RKO (cell line): ENCODE measurements at places on chromosomes 11 and 22.

GRCh38 chr22:49022816-49023160 lies 804.9 kb downstream of the BRD1 start:
- no peak for DNase-seq

DNA sequence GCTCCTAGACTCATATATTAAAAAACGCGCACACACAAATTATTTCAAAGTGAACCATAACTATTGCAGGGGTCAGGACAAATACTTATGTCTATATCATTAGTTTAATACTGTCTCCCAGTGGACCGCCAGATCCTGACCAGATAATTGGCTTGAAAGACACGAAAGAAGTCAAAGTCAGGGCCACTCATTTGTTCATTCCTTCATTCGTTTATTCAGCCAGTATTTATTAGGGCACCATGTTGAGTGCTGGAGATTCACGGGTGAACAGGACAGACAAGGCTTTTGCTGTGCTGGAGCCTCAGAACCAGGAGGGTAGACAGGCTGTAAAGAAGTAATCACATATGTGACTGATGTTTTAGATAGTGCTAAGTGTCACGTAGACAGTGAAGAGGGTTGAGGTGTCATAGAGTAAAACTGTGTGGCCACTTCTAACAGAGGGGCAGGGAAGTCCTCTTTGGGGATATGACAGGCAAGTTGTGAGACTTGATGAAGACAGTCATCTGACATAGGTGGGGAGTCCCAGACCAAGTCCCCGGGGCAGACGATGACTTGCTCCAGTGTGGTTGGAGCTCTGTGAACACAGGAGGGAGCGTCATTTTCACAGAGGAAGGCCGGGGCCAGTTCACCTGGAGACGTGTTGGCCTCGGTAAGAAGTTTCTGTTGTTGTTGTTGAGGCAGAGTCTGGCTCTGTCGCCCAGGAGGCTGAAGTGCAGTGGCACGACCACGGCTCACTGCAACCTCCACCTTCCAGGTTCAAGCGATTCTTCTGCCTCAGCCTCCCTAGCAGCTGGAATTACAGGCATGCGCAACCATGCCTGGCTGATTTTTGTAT lies 25.9 kb downstream of the RBX1 start:
- no peak for DNase-seq

GRCh38 chr11:35418282-35419183 lies 825 bp downstream of the SLC1A2 start:
- no peak for DNase-seq

- no peak for DNase-seq
Measured at GRCh38 chr11:104916442-104916841, 18.2 kb upstream of the CASP12 start.

- DNase-seq: no peak
Measured at GRCh38 chr11:2434008-2434407, 10.3 kb downstream of the TRPM5 start.

- DNase-seq: no peak
Measured at GRCh38 chr11:131658414-131658813, 288.0 kb downstream of the NTM start.

- DNase-seq: peak; percentile 27
Measured at GRCh38 chr22:36741204-36741793, 34.6 kb downstream of the IFT27 start.

DNA sequence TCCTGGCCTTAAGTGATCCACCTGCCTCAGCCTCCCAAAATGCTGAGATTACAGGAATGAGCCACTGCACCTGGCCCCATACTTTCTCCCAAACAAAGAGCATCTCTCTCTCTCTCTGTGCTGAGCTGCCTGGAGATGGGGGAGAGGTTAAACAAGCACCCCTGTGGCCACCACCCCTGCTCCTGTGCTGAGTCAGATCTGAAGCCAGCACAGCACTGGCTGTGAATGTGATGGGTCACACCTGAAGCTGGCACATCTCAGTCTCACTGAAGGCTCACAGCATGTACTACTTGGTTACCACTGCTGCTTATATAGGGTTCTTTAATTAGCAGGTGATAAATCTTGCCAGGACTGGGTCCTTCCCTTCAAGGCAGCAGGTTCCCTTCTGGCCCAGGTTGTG lies 10.8 kb upstream of the WEE1 start:
- no peak for DNase-seq

GRCh38 chr11:113105592-113105991 lies 144.4 kb downstream of the NCAM1 start:
- DNase-seq: no peak

- DNase-seq: no peak
Measured at GRCh38 chr22:25199731-25200520, at the start of gene CRYBB3. Gene CRYBB3, plus strand, starts transcription at chr22:25199858. Its CDS starts 1,539 bp downstream, at chr22:25201397.

- peak; percentile 58 for DNase-seq
Measured at GRCh38 chr11:3824714-3825472, 15.9 kb downstream of the RHOG start.

GRCh38 chr22:45582236-45582954 lies 79.7 kb downstream of the FBLN1 start:
- DNase-seq: no peak

GRCh38 chr11:66720899-66721470 lies 8.0 kb downstream of the SPTBN2 start:
- no peak for DNase-seq

DNA sequence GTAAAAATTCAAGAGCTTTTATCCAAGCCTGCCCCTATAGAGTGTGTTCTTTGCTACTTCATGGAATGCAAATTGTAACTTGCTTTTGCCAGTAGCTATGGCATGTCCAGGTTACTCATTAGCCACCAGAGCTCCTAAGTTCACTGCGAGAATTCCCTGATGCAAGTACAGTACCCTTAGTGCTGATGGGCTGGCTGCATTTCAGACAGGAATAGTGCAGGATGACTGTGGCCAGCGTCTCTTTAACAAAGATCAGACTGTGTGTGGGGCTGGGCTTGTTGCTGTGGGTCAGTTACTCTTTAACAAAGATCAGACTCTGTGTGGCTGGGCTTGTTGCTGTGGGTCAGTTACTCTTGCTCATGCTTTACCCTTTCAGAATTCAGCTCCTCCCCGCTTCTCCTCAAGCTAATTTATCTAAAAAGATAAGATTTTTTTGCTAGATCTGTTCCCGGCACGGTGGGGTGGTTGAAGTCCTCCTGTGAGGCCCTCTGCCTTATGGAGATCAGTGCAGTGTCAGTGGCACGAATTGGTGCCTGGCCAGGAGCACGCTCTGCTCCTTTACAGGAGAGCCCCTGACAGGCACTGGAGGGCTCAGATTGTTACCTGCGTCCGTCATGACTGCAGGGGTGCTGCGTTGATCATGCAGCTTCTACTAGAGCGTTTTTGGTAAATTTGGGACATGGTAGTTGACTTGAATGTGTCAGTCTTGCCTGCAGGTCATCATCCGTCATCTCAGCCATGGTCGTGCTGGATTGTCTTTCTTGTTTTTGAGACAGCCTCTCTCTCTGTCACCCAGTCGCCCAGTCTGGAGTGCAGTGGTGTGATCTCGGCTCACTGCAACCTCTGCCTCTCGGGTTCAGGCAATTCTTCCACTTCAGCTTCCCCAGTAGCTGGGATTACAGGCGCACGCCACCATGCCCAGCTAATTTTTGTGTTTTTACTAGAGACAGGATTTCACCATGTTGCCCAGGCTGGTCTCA lies 27.0 kb downstream of the AP2A2 start:
- DNase-seq: no peak

- peak; percentile 21 for DNase-seq
Measured at GRCh38 chr11:28767574-28767973, 659.4 kb downstream of the METTL15 start.

DNA sequence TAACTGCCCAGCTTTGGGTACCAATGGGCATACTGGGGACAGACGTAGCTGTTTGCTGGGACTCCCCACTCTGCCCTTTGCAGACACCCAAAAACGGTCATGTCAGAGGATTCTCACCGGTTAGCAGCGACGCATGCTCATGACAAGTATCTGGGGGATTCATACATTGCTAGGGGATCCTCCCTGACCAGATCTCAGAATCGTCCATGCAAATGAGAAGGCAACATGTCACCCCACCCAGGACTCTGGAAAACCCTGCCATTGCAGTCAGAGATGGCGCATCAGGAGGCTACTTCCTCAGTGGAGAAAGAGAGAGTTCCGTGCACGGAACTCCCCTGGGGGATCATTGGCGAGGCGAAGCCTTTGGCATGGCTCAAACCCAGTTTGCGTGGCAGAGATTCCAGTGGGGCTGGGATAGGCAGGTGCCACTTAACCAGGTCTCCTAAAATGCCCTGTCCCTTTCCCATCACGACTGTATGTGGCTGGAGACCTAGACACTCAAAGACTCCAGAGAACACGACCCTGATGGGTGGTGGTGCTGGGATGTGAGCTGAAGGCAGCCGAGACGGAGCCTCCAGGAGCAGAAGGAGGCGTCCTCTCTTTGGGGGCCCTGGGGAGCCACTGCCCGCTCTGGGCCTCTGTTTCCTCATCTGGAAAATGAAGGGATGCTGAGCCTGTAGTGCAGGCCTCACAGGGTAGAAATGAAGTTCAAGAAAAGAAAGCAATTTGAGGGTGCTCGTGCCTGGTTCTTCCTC lies 4.9 kb downstream of the RGL4 start:
- no peak for DNase-seq

- no peak for DNase-seq
Measured at GRCh38 chr22:39937906-39938305, 22.3 kb upstream of the TMA7B start.

DNA sequence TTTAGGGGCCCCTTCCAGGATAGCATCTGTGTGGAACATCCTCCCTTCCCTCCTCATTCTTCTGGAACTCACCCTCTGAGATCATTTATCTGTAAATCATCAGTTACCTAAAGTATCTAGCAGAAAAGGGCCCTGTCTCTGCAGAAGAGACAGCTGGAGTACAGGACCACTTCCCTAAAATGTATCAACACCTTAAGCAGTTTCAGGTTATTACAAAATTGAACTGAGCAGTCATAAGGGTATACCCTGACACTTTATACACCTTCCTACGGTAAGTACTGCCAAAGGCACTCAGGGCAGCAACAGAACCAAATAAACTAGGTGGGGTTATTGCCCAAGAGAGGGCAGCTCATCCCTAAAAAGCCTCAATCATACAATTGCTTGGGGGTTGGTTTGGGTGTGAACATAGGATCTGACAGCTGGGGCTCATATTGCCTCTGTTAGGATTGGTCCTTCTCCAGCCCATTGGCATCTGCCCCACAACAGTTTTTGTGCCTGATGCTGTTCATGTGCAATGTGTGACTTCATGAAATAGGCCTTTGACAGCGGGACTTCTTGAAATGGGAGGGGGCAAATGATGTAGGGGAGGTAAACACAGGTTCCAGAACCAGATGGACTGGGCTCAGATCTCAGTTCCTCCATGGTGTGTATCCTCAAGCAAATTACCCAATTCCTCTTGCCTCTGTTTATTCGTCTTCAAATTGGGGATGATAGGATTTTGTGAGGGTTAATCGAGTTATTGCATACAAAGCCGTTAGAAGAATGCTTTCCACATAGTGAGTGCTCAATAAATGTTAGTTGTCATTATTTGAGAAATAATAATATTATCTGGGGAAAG lies 2.9 kb downstream of the POU2AF3 start:
- DNase-seq: no peak

DNA sequence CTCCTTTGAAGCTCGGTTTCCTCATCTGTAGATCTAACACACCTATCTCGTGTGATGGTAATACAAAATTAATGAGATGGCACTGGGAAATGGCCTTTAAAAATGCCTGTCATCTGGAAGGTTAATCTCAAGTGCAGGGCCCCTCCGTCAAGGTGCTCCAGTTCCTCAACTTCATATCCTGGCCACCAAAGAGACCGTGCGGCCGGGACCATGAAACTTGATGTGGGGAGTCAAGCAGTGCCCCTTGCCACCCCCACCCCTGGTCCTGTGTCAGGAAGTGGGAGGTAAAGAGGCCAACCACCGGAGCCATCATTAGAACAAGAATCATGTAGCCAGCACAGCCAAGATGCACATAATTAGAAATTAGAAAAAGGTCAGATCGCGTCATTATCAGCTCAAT lies 108.2 kb downstream of the FEZ1 start:
- no peak for DNase-seq

DNA sequence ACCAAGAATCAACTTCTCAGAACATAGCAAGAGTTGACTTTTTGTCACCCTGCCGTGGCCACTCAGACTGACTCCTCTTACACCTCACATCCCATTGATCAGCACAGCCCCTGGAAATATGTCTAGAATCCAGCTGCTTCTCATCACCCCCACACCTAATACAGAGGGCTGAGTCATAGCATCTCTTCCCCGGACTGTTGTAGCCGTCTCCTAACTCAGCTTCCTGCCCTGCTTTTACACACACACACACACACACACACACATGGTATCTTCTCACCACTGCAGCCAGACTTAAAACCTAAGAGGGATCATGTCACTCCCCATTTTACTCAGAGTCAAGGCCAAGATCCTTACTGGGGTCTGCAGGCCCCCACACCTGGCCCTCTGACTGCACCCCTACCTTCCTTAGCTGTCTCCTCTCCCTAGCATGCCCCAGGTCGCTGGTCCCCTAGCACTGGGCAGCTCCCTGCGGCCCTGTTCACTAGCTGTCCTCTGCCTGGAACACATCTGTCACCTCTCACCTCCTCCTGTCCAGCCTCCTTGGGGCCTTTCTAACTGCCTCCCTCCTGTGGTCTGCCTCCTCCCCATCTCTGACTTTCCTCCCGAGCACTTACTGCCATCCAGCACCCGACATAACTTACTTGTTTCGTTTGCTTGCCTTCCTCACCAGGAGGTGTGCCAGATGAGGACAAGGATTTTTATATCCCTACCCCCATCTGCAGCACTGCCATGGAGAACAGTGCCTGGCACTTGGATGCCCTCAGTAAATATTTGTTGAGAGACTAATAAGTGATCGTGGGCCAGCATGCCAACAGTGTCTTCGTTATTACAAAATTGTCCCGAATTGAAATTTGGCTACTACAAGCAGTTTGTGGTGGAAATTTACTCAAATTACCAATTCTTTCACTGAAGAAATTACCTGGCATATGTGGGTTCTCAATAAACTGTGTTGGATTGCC lies 61.9 kb downstream of the BMAL1 start:
- DNase-seq: peak; percentile 54

DNA sequence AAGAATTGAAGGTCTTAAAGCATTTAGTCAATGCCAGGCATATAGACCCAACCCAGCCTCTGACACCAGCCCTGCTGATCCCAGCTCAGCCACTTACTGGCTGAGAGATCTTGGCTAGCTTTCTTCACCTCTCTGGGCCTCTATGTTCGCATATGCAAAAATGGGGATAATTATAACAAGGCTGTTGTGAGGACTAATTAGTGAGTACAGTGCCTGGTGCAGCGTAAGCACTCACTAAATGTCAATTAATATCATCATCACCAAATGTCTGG lies 10.5 kb downstream of the CHST1 start:
- no peak for DNase-seq

GRCh38 chr11:122538060-122538459 lies 117.5 kb upstream of the UBASH3B start:
- DNase-seq: no peak

- no peak for DNase-seq
Measured at GRCh38 chr11:70473873-70474690, 75.8 kb downstream of the CTTN start.

GRCh38 chr22:29011240-29012100 lies 50.2 kb downstream of the C22orf31 start:
- no peak for DNase-seq

- no peak for DNase-seq
Measured at GRCh38 chr22:48721395-48721669, 1106.3 kb downstream of the BRD1 start.
